ENCODE measurements at places on chromosomes 4 and X. TPM values are rescaled to one million over a fixed set of nuclear protein-coding genes. Genes with fewer than 3 reads are reported as not detected.
A peak's percentile ranks its signal among the peaks of the same experiment; 100 is the strongest.

- no peaks in the 10 kb centered on the region for H3K27me3 ChIP-seq
- DNase-seq, result no peak
- H3K27ac ChIP-seq, result peak overlapping the region; percentile 65
Measured at GRCh38 chr4:151887816-151888180, 127.0 kb upstream of the GATB start.

CTAG1A gene
- total RNA-seq, result not detected

PNMA6A gene
- 8.7 TPM for total RNA-seq

DNA sequence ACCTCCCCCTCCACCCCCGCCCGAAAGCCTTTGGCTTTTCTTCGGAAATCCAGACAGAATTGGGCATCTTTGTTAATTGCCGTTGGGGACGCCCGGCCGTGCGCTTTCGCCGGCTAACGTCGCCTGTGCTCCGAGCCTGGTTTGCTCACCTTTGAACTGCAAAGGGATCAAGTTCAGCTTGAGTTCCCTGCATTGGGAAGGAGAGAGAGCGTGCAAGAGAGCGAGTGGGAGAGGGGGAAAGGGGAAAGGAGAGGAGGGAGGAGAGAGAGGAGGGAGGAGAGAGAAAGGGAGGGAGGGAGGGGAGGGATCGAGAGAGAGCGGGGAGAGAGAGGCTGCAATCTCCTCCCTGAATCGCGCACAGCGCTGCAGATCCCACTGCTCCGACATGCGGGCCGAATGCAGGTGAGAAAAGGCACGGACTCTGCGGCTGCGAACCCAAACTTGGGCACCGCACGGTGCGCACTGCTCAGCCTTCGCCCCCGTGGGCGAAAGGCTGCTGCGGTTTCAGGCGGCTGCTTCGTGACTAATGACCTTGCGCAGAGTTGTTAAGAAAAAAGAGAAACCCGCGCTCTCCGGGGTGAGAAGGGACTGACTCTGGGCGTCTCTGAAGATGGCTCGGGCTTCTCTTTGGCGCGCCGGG is at the start of gene PCDH7:
Gene PCDH7, plus strand, starts transcription at position 349 of the 640 bp plus-strand sequence. CDS start 1,054 bp downstream, outside the sequence.
- peak within 1 kb of the TSS; percentile 96 for H3K27ac ChIP-seq
- H3K4me3 ChIP-seq, result peak within 1 kb of the TSS; percentile 83
- no peaks in the 10 kb centered on the region for H3K4me1 ChIP-seq
- no peaks in the 10 kb centered on the region for H3K36me3 ChIP-seq

- DNase-seq, result no peak
- peaks cover 33% of the 10 kb centered on the region for H3K4me1 ChIP-seq
- no peaks in the 10 kb centered on the region for H3K27me3 ChIP-seq
- no peaks in the 10 kb centered on the region for H3K36me3 ChIP-seq
- H3K27ac ChIP-seq, result no peak overlapping the region
Measured at GRCh38 chr4:52638717-52639116, 20.4 kb downstream of the USP46 start.

DNA sequence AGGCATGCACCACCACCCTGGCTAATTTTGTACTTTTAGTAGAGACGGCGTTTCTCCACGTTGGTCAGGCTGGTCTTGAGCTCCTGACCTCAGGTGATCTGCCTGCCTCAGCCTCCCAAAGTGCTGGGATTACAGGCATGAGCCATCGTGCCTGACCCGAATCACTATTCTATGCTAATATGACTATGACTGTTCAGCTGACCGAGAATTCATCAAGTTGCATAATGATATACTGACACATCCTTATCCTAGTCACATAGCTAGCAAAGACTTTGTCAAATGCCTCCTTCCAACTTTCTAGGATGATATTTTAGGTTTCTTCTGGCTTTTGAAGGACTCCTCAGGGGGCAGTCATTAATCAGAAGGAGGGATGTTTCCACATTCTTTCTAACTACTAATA is 4.8 kb upstream of the GPM6B start:
- H3K4me3 ChIP-seq, result no peak overlapping the region
- no peak for DNase-seq
- no peak overlapping the region for H3K27ac ChIP-seq

DNA sequence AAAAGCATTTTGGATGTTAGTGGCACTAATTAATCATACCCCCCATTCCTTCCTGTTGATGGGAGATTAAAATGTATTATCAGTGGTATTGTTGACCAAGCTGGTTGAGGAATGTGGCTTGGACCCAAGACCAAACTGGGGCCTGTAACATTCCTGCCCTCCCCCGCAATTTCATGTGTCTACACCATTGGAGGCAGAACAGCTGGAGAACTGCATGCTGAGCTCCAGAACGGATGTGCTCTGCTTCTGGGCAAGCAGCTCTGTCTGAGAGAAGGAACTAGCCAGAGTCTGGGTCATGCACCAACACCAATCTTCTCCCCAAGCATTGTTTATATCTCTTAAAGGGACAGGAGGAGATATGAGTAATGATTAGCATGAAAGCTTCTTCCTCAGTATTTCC is 185.5 kb downstream of the CEP135 start:
- no peak for DNase-seq
- H3K36me3 ChIP-seq, result no peaks in the 10 kb centered on the region
- no peak overlapping the region for H3K27ac ChIP-seq

- no peak overlapping the region for H3K27ac ChIP-seq
- H3K36me3 ChIP-seq, result no peaks in the 10 kb centered on the region
- H3K4me3 ChIP-seq, result no peak overlapping the region
- peaks cover 17% of the 10 kb centered on the region for H3K4me1 ChIP-seq
- no peak for DNase-seq
- H3K27me3 ChIP-seq, result no peaks in the 10 kb centered on the region
Measured at GRCh38 chr4:145868637-145869409, 69.8 kb downstream of the ZNF827 start.

DNA sequence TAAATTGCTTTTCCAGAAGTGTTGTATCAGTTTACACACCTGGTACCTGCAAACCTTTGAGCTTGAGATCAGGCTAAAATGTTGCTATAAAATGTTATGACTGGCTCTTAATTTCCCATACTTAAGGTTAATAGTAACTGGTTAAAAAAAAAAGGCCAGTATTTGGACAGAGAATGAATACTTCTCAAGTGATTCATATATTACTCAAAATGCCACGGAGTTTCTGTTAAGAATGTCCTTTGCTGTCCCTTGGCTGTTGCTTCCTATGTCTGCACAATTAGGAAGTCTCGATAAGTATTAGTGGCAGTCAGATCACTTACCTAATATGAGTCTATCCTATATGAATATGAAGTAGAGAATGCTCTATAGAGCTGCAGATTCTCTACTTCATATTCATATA is 232.2 kb upstream of the IGFBP7 start:
- H3K27ac ChIP-seq, result no peak overlapping the region
- no peaks in the 10 kb centered on the region for H3K36me3 ChIP-seq
- H3K4me3 ChIP-seq, result no peak overlapping the region

HSD17B13 gene
- 0.71 TPM for total RNA-seq

GRCh38 chrX:150899191-150899757 is 806 bp upstream of the CD99L2 start:
- no peak for DNase-seq
- H3K4me1 ChIP-seq, result no peaks in the 10 kb centered on the region
- H3K36me3 ChIP-seq, result no peaks in the 10 kb centered on the region
- H3K27me3 ChIP-seq, result no peaks in the 10 kb centered on the region

KLB gene
- total RNA-seq, result not detected

DNA sequence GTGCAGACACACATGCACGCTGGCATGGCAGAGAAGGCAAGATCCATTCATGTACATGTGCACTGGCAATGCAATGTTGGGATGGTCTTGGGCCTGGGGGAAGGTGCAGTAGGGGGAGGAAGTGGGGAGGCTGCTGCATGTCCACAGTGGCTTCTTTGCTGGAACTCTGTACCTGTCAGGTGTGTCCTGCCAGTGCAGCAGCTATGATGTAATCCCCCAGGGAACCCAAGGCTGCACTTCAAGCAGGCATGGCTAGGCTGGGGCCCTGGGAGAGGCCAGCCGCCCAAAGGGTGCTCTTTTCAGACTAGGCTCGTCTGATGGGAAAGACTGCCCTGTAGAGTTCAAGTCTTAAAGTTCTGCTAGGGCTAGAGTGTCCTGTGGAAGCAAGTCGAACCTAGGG is 1304.0 kb downstream of the FAM133A start:
- no peaks in the 10 kb centered on the region for H3K36me3 ChIP-seq
- H3K4me3 ChIP-seq, result no peak overlapping the region
- DNase-seq, result no peak
- no peak overlapping the region for H3K27ac ChIP-seq
- H3K27me3 ChIP-seq, result no peaks in the 10 kb centered on the region
- H3K4me1 ChIP-seq, result no peaks in the 10 kb centered on the region

- H3K4me1 ChIP-seq, result no peaks in the 10 kb centered on the region
- H3K36me3 ChIP-seq, result no peaks in the 10 kb centered on the region
- no peak overlapping the region for H3K4me3 ChIP-seq
Measured at GRCh38 chr4:55745014-55745413, 74.6 kb upstream of the EXOC1L start.

DNA sequence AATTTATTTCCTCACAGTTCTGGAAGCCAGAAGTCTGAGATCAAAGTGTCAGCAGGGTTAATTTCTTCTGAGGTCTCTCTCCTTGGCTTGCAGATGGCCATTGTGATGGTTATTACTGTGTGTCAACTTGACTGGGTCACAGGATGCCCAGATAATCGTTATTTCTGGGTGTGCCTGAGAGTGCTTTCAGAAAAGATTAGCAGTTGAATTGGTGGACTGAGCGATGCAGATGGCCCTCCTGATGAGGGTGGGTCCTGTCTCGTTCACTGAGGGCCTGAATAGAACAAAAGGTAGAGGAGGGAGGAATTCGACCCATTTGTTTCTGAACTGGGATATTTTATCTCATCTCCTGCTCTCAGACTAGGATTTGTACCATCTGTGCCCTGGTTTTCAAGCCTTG is 15.7 kb downstream of the SMIM43 start:
- no peak overlapping the region for H3K4me3 ChIP-seq
- no peaks in the 10 kb centered on the region for H3K36me3 ChIP-seq
- no peak overlapping the region for H3K27ac ChIP-seq

GRCh38 chrX:121823406-121823805 is 776.0 kb downstream of the GLUD2 start:
- no peak overlapping the region for H3K27ac ChIP-seq
- H3K4me1 ChIP-seq, result no peaks in the 10 kb centered on the region
- no peak overlapping the region for H3K4me3 ChIP-seq
- no peak for DNase-seq
- H3K36me3 ChIP-seq, result no peaks in the 10 kb centered on the region
- no peaks in the 10 kb centered on the region for H3K27me3 ChIP-seq

DNA sequence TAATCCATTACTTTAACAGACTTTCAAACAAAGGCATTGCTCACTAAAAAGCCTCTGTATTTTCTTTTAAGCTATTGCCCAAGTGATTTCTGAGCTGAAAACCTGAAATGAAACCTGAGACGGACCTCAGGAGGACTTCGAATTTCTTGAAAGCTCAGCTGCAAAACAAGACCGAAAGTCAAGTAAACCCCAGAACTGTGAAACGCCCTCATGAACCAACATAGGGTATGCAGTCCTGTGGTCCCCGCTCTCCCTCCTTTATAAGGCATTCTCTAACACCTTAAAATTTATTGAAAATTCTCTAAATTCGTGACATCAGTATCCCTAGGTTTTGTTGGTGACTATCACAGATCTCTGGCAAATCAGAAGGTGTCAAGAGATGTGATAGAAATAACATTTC is 91.8 kb downstream of the SHISA3 start:
- no peaks in the 10 kb centered on the region for H3K4me1 ChIP-seq
- H3K27ac ChIP-seq, result no peak overlapping the region
- no peak overlapping the region for H3K4me3 ChIP-seq
- no peak for DNase-seq
- no peaks in the 10 kb centered on the region for H3K27me3 ChIP-seq

ARHGEF38 gene
- not detected for total RNA-seq

ADH1C gene
- total RNA-seq, result 5.4 TPM

DNA sequence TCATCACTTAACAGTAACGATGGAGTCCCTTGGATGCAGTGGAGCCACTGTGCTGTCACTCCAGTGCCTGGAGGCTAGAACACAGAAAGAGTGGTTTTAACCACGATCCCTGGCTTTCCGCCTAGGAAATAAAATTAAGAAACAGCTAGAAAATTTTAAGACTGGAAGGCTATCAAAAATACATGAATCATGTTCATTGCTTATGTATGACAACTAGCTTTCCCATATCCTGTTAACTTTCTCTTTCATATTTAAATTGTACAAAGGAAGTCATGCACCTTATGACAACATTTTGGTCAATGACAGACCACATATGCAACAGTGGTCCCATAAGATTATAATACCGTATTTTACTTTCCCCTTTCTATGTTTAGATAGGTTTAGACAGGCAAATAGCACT is 115.1 kb downstream of the GALNTL6 start:
- no peaks in the 10 kb centered on the region for H3K27me3 ChIP-seq
- H3K36me3 ChIP-seq, result no peaks in the 10 kb centered on the region
- H3K4me3 ChIP-seq, result no peak overlapping the region
- no peak for DNase-seq

GABRA4 gene
- not detected for total RNA-seq

GRSF1 gene
- 64.5 TPM for total RNA-seq

DCK gene
- 11.1 TPM for total RNA-seq

DNA sequence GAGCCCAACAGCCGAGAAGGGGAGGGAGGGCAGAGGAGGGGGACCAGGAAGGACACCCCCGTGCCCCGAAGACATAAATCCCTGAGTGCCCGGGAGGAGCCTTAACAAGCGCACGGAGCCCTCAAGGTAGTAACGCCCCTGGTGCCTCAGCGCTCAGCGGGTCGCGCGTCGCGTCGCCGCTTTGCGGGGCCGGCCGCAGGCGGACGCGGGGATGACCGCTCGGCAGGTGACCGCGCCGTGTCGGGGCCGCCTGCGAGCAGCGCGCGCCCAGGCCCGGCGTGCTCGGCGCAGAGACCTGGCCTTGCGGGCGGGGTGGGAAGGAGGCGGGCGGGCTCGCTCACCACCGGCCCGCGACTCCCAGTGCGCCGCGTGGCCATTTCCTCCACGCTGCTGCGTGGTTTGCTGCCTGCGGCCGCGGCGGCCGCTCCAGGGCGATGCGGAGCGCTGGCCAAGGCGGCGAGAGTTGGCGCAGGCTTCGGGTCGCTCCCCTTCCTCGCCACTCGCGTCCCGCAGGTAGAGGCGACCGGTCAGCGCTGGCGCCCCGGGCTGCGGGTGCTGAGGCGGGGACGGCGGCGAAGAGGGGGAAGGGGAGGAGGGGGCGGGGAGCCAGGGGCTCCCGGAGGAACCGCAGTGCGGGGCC is 632 bp downstream of the CCSER1 start:
- peak overlapping the region; percentile 86 for H3K4me3 ChIP-seq
- H3K4me1 ChIP-seq, result peaks cover 8% of the 10 kb centered on the region

DNA sequence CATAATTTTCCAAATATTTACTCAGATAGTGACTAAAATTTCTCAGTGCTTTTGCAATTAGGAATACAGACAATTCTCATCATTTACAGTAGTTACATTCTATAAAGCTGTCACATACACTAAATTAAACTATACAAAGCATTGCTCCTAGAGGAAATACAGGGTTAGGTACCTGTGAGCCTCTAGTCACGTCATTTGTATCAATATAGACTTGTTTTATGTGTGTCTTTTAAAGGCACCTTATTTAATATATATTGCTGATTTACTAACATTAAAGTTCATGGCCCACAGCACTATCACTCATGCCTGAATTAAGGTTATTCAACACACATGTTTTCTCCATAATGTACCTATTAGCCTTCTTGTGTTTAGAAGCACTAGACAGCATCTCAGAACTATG is 78.7 kb downstream of the PABPC4L start:
- no peaks in the 10 kb centered on the region for H3K4me1 ChIP-seq
- H3K27ac ChIP-seq, result no peak overlapping the region
- H3K4me3 ChIP-seq, result no peak overlapping the region
- DNase-seq, result no peak

SYTL4 gene
- 13.5 TPM for total RNA-seq

GRCh38 chr4:16265820-16266219 is 39.5 kb upstream of the TAPT1 start:
- DNase-seq, result no peak
- no peaks in the 10 kb centered on the region for H3K27me3 ChIP-seq
- H3K4me3 ChIP-seq, result no peak overlapping the region
- no peak overlapping the region for H3K27ac ChIP-seq
- H3K36me3 ChIP-seq, result no peaks in the 10 kb centered on the region

All from thoracic aorta (tissue), 2 donors.